Activated CD8-positive, alpha-beta memory T cell treated with anti-CD3 and anti-CD28 coated beads for 48 hours (primary cell): ENCODE measurements at places on chromosomes 4 and X.

- DNase-seq = no peak
Observed at GRCh38 chrX:23902419-23902818, 5.3 kb downstream of the APOO start.

GRCh38 chrX:12197030-12197429, 58.8 kb downstream of the FRMPD4 start:
- DNase-seq = no peak

- no peak for DNase-seq
Observed at GRCh38 chrX:43836435-43837184, 45.6 kb downstream of the MAOB start.

- DNase-seq = no peak
Observed at GRCh38 chrX:39158801-39159657, 357.8 kb downstream of the MID1IP1 start.

- DNase-seq = no peak
Observed at GRCh38 chr4:4344915-4345527, 41.9 kb upstream of the NSG1 start.
